ENCODE measurements at places on chromosomes 5 and 9.

DNA sequence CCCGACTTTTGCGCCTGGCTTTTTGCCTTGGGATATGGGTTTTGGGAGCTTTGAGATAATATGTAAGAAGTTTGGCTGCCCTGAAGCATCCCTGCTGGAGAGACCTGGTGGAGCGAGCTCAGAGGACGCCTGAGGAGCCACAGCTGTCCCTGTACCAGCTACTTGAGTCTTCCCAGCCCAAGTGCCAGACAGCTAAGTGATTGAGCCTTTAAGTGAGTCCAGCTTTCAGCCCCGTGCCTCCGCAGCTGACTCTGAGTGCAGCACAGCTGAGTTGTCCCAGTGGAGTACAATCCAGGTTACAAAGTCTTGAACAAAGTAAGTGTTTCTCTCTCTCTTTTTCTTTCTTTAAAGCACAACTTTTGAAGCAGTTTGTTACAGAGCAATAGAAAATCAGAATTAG lies 203.8 kb upstream of the DAP start:
- DNase-seq, result no peak

- no peak for DNase-seq
Measured at GRCh38 chr9:35903049-35903448, 3.0 kb upstream of the HRCT1 start.

- no peak for DNase-seq
Measured at GRCh38 chr5:131595088-131596033, 39.7 kb downstream of the RAPGEF6 start.

DNA sequence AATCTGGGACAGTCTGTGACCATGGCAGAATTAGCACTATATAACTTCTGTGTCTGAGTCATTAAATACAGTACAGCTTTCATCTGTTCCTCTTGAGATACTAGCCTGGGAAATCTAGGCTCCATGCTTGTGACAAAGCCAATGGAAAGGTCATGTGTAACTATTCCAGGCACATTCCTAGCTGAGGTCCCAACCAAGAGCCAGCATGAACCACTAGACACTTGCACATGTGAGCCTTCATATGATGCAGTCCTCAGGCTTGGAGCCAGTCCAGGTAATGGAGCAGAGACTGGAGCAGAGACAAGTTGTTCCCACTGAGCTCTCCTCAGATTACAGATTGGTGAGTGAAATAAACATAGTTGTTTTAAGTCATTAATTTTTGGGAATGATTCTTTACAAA lies 412.4 kb upstream of the ZNF462 start:
- DNase-seq, result no peak

DNA sequence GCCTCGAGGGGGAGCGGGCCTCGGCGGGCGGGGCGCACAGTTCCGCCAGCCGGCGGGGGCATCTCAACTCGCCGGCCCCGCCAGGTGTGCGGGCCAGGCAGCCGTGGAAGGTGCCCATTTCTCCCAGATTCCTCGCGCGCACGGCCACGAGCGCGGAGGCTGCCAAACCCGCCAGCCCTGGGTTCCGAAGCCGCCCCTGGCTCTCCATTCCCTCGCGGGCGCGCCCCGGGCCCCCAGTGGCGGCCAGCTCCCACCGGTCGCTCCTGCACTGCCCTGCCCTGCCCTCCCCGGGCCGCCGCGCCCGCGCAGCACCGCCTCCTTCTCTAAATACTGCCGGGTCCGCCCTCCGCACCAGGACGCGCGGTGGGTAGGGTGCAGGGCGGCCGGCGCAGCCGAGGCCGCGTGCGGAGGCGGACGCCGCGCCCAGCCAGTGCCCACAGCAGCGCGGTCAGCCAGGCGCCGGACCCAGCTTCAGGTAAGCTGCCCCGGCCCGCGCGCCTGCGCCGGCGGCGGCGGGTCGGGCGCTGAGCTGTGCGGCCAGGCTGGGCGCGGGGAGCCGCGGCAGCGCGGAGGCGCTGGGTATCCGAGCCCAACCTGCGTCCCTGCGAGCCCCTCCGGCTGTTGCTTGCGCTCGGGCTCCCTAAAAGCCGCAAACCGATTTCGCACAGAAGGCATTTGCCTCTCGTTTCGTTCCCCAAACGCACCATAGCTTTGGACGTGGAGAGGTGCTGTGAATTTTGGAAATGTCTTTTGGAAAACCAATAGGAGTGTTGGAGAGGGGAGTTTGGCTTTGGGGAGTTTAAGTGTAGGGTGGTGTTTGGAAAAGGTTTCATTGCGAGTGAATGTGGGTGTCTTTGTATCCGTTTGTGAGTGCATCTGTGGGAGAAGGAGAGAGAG lies at the start of gene TMEM171:
Gene TMEM171, plus strand, starts transcription at position 354 of the 897 bp plus-strand sequence. CDS start 2,799 bp downstream, outside the sequence.
- DNase-seq, result peak; percentile 75

DNA sequence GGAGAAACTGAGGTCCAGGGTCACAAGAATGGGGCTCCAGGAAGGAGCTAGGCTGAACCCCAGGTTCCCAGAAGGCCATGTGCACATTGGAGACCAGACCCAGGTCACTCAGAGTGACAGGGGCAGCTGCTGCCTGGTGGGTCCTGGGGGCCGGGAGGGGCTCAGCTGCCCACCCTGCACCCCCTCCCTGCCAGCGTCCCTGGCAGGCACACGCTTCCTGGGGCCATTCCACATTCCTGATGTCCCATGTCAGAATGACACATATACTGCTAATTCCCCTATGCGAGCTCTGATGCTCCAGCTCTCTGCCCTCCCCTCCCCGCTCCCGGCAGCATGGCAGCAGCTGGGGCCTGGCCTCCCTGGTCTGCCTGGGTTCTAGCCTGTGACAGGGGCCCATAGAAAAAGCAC lies 14.0 kb downstream of the FGFR4 start:
- DNase-seq, result no peak

DNA sequence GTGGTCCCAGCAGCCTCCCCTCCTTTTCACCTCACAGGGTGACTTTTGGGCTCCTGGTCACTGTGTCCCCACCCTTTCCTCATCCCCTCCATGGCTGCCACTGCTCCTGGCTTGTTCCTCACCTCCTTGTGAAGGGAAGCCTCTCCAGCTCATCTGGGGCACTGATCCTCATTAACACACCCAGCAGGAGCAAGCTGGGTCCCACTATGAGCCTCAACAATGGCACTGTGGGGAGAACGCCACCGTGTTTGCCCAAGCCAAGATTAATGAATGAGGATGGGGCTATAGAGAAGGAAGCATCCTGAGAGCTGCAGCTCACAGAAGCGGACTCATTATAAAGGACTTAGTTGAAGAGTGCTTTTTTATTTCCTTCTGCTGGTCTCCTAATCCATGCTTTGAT lies 118.4 kb downstream of the MARCHF11 start:
- no peak for DNase-seq

GRCh38 chr9:108382310-108382709 lies 473.5 kb downstream of the ACTL7B start:
- no peak for DNase-seq

GRCh38 chr9:70567511-70567910 lies 153.1 kb upstream of the KLF9 start:
- no peak for DNase-seq

GRCh38 chr5:5182508-5183188 lies 42.5 kb downstream of the ADAMTS16 start:
- no peak for DNase-seq

- no peak for DNase-seq
Measured at GRCh38 chr5:178502401-178503100, 87.6 kb downstream of the COL23A1 start.

DNA sequence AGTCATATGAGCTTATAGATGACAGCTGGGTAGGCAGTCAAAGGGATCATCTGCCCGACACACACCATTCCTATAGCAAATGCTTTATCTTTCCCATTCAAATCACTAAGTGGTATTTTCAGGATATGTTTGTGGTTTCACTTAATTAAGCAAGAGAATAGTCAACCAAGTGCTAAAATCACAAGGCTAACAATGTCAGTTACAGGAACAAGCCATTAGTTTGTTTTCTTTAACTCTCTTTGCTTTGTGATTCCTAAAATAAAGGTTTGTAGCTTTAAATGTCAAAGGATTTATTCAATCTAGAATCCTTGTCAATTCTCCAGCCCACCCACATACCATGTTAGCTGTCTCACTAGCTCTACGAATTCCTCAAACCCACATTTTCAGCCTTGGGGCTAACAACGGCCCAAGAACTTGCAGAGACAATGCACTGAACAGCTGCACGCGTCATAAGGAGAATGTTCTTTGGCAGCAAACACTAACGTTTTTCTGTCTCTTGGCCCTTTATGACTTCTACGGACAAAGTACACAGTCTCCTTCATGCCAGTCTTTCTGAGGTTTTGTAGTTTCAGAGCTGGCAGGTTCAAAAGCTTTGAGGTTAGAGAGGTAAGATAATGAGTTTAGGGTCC lies 56.6 kb downstream of the ELAVL2 start:
- peak; percentile 87 for DNase-seq

GRCh38 chr5:53368516-53368915 lies 111.9 kb upstream of the FST start:
- DNase-seq, result no peak

DNA sequence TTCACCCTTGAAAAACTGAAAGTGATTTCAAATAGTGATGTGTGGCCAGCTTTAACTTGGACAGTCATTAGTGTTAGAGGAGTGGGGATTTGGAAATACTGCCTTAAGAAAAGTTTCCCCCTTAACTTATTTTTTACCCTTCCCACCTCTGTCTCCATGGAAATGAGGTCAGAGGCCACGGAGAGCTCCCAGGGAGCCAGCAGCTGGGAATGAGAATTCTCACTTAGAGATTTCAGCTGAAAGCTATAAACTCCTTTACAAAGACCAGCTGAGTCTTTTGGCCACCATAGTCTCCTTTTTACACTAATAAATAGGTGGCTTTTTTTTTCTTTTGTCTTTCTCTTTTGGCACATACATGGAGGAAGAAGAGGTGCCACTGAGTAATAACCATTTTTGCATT lies 45.7 kb upstream of the PIK3R1 start:
- DNase-seq, result no peak

GRCh38 chr5:146474065-146474464 lies 26.9 kb downstream of the TCERG1 start:
- DNase-seq, result no peak

DNA sequence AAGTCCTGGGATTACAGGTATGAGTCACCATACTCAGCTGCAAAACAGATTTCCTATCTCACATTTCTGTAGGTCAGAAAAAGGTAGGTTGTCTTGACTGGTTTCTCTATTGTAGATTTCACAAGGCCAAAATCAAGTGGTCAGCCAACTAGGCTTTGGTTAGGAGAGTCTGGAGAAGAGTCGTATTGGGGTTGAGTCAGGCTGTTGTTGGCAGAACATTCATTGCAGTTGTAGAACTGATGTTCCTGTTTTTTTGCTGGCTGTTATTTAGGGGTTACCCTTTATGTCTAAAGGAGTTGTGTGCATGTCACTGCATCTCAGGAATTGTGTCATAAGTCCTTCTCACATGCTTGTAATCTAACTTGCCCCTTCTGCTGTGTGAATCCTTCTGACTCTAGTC lies 814.2 kb upstream of the GRAMD2B start:
- no peak for DNase-seq

DNA sequence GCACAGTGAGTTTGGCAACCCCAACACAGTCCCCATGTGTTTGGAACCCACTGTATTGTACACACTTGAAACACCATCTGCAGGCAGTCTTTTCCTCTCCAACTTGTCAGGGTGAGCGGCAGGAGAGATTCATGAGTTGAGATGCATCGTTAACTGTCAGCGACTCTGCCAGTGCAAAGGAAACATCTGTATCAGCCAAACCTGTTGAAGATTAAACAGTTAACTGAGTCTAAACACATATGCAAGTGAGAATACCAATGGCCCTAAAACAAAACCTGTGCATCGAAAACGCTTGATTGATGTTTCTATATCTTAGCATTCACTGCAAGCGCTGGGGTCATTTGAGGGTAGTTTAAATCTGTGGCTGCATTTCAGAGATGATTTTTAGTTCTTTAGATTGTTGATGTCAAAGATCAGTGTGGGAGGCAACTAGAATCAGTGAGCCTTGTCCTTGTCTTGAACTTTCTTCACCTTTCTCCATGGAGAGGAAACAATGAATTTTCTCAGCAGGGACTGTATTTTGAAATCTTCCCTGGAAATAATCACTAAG lies 41.3 kb upstream of the PAM start:
- DNase-seq, result no peak

GRCh38 chr9:127953768-127954505 lies 16.3 kb upstream of the DPM2 start:
- no peak for DNase-seq

DNA sequence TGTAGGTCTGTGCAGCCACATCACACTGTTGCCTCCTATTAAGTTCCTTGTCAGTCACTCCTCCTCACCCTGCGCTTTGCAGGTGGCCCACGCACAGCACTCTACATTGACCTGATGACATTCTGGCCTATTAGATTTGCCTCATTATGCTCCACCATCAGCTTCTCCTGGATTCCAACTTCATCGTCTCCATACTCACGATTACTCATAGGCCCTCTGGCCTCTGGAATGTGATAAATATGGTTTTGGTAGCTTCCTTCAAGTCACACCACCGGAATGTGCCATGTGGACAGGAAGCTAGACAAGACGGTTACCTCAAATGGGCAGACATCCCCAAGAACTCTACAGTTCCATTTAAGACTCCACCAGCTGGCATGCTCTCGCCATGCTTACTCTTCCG lies 158.0 kb upstream of the LHFPL2 start:
- DNase-seq, result no peak

GRCh38 chr9:15553528-15553898 lies 670 bp downstream of the CCDC171 start:
- no peak for DNase-seq

- no peak for DNase-seq
Measured at GRCh38 chr5:169299191-169299662, 1.7 kb downstream of the SLIT3 start.

DNA sequence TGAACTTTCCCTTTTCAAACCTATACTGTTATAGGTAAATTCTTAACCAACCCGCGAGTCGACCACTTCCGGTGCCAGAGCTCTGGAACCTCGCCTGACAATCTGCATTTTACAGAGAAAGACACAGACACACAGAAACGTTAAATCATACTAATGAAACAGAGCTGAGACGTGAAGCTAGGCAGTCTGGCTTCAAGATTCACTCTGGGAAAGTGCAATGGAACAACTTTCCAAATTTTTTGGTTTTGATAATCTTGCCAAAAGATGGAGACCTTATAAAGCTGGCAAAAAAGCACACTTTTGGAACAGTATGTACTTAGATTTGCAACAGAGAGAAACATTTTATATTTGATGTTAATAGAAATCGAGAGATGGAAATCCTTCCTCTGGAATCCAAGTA lies 15.9 kb upstream of the WNT8A start:
- no peak for DNase-seq

GRCh38 chr9:38424918-38425317 lies 664 bp upstream of the IGFBPL1 start:
- DNase-seq, result no peak

- no peak for DNase-seq
Measured at GRCh38 chr5:154135125-154135817, 55.3 kb upstream of the GALNT10 start.

DNA sequence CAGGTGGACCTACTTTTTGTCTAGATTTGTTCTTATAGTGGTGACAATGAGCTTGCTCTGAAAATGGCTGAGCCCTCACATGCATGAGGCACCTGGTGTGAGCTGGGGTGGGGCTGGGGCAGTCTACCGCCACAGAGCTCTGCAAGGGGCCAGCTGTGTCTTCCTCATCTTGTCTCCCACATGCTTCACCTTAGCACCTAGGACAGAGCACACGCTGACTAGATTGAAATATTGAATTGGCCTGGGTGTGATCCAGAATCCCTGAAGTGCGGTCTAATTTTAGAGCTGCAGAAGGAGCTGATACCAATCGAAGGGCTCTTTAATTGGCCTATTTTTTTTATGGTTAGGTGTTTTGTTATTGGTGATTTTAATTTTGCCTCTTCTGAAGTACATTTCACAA lies 126.1 kb upstream of the NFIB start:
- DNase-seq, result no peak
